ENCODE measurements at places on chromosomes 1 and 21.

GRCh38 chr1:169047074-169047473 lies 59.4 kb upstream of the ATP1B1 start:
- DNase-seq, result no peak

GRCh38 chr1:233655301-233655740 lies 41.4 kb downstream of the KCNK1 start:
- DNase-seq, result no peak

- DNase-seq, result no peak
Measured at GRCh38 chr1:151994956-151995355, 1.3 kb upstream of the S100A10 start.

- no peak for DNase-seq
Measured at GRCh38 chr1:10818262-10819197, 22.1 kb upstream of the CASZ1 start.

DNA sequence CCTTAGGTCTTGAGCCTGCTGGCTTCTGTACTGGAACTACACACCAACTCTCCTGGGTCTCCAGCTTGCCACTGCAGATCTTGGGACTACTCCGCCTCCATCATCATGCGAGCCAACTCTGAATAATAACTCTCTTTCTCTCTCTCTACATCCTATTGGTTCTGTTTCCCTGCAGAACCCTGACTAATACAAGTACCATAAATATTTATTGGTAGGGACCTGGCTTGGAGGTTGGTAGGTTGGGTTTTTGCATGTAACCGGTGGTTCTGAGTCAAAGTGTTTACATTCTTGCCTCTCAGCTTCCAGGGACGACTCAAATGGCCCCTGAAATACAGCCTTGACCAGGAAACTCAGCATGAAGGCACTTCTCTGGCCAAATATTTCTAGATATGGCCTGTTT lies 110.4 kb downstream of the KCND3 start:
- DNase-seq, result no peak

GRCh38 chr1:203163891-203164635 lies 11.6 kb downstream of the MYBPH start:
- no peak for DNase-seq

DNA sequence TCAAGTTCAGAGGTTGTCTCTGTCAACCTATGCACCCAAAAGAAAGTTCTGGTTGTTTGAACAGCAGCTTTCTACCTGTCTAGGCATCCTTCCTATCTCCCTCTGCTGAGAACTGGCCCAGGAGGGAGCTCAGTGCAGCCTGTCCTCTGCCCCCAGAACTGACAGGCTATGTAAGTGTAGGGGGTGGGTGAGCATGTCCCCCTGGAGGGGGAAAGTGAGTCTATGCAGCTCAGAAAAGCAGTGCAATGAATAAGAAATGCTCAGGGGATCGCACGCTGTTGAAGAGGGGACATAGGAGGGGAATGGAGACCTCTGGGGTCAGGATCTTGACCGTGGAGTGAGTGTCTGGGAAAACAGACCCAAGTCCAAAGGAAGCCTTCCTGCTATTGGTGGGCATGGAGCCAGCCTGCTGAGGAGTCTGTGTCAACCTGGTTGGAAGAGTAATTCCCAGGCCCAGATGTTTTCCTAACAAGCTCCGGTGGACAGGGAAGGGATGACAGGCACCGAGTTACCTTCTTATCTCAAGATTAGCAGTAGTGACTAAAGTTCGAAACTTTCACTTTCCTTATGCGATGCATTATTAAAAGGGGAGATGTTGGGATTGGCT lies 26.1 kb upstream of the FHAD1 start:
- DNase-seq, result no peak

- no peak for DNase-seq
Measured at GRCh38 chr21:38048167-38048566, 131.9 kb upstream of the KCNJ6 start.

GRCh38 chr1:184403961-184404726 lies 17.3 kb downstream of the C1orf21 start:
- no peak for DNase-seq

- DNase-seq, result no peak
Measured at GRCh38 chr1:82621076-82621475, 820.3 kb downstream of the ADGRL2 start.

All from GM12878 (cell line).